ENCODE measurements at places on chromosomes 13 and 19.

DNA sequence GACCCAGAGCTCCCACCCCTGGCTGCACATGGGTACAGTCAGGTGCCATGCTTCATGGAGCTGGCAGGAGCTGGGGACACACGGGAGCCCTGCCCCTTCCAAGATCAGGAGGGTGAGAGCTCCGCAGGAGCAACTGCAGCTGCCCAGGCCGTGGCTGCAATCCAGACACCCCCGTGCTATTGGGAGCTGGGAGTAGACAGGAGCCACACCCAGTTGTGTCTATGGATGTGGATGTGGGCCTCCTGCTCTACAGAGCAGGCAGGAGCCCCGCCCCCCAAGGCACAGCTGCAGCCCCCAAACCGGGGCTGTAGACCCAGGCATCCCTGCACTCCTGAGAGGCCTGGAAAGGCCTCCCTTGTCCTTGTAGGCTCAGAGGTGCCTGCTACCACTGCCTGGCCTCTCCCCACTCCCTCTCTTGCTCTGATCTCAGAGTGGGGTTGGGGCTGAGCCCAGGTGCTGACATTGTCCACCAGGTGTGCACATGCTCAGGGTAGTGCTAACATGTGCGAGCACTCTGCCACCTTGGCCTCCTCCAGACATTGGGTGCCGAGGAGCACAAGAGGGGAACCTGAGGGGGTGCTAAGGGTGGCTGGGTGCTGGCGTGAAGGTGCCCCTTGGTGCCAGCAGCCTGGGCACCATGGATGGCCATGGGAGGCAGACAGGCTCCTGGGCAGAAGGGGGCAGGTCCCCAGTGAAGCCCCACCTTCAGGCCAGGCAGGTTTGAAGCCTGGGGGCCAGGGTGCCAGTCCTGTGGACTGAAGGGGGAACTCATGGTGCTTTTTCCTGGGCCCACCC is 8.0 kb upstream of the BAX start:
- no peak for DNase-seq

GRCh38 chr19:49243129-49243528 is 81.9 kb downstream of the SLC6A16 start:
- no peak for DNase-seq

DNA sequence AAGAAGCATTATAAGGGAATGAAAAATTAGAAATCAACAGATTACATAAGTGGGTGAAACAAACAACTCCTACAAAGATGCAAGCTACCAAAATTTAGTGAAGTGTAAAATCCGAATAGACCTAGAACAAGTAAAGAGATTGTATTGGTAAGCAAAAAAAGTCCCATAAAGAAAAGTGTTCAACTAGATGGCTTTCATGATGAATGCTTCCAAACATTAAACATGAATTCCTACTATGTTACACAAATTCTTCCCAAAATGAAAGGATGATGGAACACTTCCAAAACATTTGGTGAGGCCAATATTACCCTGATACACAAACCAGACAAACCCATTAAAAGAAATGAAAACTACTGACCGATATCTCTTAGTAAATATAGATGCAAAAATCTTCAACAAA is 139.0 kb downstream of the GPC5 start:
- no peak for DNase-seq

- DNase-seq = no peak
Measured at GRCh38 chr19:43148233-43148632, 38.1 kb downstream of the PSG5 start.

DNA sequence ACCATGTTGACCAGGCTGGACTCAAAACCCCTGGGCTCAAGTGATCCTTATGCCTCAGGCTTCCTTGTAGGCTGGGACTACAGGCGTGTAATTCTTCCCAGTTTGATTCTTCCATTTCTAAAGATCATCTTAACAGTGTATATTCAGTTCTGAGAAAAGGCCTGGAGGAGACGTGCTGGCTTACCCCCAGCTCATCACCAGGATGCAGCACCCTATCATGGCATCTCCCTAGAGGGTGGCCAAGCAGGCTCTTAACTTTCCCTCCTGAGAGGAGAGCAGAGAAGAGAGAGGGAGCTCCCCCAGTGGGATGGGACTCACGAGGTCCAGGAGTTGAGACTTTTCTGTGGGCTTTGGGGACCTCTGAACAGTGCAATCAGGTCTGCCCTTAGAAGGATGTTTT is 2.1 kb upstream of the TUBA3C start:
- no peak for DNase-seq

DNA sequence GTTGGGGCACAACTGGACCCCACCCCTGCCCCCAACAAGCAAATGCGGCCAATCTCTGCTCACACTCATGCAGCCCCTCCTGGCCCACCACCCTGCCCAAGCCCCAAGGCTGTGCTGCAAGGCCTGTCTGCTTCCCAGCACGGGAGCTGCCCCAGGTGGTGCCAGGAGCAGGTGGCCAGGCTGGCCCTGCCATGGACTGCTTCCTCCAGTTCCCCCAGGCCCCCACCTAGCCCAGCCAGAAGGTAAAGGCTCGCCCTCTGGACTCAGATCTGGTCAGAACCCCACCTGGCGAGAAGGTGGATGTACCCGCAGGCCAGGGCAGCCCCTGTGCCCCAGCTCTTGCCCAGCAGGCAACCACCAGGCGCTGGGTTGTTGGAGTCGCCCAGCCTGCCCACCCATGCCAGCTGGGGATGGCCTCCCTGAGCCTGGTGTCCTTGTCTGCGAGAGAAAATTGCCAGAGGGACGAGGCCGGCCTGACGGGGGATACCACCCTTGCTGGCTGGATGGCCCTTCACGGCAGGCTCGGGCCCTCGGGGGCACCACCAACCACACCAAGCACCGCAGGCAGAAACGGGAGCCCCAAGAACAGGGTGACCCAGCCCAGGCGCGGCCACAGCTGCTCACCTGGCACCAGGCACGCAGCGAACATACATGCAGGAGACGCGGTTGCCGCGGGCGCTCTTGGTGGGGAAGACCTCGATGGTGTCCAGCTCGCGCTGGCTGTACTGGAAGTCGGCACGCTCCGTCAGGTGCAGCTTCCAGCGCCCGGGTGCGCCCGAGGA is 4.5 kb downstream of the ABHD17A start:
- no peak for DNase-seq

Measured in Kasumi-1 (cell line).